ENCODE measurements at places on chromosomes 3 and 15.

DNA sequence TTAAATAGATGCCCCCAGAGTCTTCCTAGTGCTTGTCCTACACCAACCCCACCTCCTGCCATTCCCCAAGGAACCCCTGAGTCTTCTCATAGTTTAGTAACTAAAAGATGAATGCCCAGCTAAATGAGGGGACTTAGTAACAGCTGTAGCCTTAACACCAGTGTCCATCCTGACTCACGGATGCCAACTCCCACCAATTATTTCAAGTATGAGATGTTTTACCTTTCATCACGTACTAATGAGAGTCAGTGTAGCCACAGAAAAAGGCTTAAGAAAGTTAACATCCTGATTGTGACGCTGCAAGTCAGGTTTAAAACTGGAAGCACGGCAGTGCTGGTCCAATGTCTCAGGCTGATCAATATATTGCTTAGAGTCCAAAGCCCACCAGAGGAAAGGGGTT lies 109.9 kb downstream of the FMN1 start:
- DNase-seq = no peak

- DNase-seq = peak; percentile 49
Observed at GRCh38 chr3:187739561-187740332, 5.5 kb downstream of the BCL6 start.

DNA sequence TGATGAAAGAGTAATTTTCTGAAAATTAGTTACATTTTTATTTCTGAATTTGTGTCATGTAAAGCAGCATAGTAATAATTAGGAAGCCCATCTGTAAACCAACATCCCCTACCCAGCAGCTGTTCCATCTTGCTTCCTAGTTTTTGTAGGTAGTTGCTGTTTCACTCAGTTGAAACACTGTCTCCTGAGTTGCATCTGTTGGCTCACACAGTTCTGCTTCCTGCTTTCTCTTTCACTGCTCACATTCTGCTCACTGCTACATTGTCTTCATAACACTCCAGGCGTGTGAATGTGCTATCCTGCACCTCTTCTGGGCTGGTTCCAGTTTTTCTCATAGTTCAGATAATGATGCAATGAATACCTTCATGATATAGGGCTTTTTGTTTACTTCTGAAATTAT lies 123.4 kb downstream of the EPHB1 start:
- no peak for DNase-seq

DNA sequence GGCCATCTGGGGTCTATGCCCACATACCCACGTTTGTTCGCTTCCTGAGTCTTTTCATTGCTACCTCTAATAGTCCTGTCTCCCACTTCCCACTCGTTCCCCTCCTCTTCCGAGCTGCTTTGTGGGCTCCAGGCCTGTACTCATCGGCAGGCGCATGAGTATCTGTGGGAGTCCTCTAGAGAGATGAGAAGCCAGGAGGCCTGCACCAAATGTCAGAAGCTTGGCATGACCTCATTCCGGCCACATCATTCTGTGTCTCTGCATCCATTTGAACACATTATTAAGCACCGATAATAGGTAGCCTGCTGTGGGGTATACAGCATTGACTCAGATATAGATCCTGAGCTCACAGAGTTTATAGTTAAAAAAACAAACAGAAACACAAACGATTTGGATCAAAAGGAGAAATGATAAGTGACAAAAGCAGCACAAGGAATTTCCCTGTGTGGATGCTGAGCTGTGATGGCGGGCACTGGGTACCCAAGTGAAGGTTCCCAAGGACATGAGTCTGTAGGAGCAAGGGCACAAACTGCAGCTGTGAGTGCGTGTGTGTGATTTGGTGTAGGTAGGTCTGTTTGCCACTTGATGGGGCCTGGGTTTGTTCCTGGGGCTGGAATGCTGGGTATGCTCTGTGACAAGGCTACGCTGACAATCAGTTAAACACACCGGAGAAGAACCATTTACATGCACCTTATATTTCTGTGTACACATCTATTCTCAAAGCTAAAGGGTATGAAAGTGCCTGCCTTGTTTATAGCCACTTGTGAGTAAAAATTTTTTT lies 35.9 kb downstream of the NR1I2 start:
- DNase-seq = no peak

DNA sequence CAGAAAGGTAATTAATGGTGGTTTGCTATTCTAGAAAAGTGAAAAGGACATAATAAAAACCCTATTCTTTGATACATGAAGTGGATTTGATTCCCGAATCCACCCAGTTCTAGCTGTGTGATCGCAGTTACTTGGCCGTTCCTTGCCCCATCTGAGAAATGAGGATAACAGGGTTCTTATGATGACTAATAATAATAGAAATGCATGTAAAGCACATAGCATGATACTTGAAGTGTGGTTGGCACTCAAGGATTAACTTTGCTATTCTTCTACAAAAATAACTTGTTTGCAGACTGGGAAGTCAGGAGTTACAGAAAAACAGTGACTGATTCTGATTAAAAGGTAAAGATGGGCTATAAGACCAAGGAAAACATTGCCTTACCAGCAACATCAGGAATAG lies 26.8 kb downstream of the PARL start:
- DNase-seq = no peak

DNA sequence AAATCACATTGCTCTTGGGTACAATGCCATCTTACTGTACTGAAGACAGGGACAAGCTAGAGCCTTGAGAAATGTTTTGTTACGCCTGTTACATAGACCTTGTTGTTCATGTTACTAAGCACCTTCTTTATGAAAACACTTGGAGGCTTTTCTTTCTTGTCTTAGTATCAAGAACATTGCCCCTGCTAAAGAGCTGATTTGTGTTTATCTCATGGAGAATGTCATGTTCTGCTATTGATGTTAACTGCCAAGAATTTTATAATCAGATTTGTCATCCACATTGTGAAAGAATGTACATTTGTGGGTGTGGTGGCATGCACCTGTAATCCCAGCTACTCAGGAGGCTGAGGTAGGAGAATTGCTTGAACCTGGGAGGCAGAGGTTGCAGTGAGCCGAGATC lies 431.3 kb upstream of the MDFIC2 start:
- DNase-seq = no peak

Measured in RCC 7860 (cell line).